ENCODE measurements at places on chromosomes 12 and 14.

DNA sequence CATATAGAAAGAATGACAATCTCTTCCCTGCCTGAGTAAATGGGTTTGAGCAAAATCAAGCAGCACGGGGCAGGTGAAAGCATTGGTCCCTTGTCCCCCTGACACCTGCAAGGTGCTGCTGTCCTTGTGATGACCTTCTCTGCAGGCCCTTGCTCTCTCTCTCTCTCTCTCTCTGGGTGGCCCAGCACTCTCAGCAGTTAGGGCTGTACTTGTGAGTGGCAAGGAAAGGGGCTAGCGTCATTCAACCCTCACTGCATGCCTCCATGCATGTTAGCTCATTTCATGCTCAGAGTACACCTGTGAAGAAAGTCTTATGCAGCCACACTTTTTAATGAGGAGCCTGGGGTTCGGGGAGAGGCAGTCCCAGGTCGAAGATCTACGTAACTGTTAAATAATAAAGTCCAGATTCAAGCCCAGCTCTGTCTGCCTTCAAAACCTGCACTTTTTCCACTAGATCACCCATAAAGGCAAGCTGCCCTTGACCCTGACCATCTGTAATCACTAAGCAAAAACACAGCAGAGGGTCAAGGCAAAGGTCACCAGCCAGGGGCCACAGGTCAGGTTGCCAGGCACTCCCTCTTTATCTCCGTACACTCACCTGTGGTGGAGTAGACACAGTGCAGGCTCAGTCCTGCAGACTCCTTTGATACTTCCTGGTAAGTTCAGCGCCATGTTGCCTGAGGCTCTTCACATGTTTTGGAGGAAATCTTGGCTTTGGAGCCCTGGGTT is 44.9 kb upstream of the CLMN start:
- DNase-seq = no peak

DNA sequence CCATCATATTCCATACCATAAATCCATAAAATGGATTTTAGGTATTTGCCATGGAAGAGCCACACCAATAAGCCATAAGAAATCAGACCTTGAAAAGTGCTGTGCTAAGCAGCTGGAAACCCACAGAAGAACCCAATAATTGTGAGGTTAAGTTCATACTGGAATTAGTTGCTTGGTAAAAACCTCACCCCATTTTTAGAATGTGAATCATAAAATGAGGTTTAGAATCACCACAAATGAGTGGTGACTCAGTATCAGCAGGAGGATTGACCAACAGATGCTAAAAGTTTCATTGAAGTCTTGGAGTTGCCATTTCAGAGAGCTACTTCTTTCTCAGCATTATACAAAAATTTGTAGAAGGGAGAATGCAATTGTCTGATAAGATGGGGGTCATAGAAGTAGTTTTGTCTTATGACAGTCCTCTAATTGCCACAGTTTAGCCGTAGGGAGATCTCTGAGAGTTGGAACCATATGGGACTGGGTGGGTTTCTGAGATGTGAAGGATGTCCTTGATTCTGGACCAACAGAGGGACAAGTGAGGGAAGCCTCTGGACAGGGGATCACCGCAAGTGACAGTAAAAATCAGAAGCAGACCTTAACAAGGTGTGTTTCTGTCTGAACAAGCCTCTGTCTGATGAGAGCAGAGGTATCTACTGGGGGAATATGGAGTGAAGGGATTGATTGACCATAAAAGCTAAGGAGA is 1.4 kb upstream of the STON2 start:
- DNase-seq = peak; percentile 90

DNA sequence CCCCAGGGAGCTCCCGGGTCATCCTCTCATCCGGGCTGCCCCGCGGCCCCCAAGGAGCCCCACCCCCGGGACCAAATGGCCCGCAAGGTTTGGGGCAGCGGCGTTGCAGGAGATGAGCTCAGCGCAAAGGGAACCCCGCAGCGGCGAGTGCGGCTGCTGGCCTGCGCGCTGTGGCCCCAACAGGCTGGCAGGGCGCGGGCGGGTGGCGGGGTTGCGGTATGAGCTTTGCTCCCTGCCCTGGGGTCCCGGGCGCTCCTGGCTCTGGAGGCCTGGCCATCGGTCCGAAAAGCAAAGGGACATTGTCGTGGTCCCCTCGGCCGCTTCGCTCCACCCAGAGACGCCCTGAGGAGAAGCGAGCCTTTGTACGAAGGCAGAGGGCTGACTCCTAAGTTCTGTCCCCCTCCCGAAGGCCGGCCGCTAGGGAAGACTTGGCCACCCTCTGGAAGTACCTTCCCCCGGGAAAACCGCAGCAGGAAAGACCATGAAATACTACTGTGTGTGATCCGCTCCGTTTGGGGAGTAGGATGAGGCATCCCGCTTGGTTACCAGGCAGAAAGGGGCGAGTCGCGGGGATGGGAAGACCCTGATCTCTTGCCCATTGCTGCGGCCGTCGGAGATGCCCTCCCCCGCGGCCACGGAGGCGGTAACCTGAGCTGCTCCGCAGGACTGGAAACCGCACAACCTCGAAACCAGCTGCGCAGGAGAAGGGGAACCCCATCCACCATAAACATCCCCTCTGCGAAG is 620 bp upstream of the NID2 start:
- peak; percentile 87 for DNase-seq

DNA sequence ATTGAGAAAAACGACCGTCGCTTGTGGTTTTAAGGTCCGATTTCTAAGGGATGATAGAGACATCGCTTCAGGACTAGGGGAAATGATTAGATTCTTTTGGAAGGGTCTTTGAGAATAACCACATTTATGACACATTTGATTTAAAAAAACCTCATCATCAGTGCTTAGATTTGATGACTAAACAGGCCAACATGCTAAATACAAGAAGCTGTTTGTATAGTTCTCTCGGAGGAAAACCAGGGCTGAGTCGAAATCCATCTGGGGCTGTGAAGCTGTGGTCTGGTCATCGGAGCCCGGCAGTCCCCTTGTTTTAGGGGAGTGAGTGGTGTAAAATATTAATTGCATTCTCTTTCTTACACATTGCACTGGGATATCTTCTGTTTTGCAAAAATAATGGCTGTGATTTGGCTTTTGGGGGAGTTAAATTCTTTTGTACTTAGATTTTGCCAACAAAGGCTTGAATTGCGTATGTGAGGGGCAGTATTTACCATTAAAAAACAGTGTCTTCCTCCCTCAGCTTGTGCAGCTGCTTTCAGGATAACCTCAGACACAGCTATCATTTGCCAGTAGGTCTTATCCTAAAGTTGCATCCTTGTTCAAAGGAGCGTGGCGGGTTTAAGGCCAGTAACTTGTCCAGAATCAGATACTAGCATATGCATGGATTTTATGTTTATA is 550 bp downstream of the GNG2 start:
- peak; percentile 35 for DNase-seq

DNA sequence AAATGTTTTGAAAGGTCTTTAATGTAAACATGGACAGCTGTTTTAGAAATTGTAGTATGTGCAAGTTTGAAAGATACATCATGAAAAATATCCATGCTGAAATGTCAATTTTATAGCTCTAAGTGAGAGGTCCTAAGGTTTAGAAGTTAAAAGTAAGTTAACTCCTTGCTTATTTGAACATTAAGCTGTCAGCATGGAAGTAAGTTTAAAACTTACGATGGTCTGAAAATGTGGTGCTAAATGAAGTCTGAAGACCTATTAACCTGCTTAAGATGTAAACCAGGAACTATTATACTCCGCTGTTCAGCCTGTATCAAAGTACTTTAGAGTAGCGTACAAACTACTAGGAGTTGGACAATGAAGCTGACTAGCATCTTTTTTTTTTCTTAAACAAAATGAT is 1082.4 kb downstream of the TMTC2 start:
- no peak for DNase-seq

DNA sequence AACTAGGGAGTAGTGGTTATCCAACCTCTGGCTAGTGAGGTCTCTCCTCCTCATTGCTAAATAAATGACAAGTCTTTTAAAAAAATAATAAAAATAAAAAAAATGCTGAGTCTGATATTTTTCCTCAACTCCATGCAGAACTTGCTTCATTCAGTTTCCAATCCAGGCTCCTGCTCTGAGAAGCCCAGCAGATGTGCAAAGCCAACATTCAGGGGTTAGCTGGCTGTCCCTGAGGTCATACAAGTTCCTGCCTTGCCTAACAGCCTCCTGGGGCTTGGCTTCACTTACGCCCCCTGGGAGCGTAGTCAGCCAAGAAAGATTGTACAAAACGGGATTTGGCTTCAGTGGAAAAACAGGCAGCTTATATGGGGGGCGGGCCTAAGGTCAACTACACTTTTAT is 23.3 kb downstream of the RTRAF start:
- DNase-seq = peak; percentile 92
